Panc1 (cell line): ENCODE measurements at places on chromosomes 7 and 10.

GRCh38 chr7:155327590-155328320 is 30.1 kb downstream of the INSIG1 start:
- DNase-seq = no peak

DNA sequence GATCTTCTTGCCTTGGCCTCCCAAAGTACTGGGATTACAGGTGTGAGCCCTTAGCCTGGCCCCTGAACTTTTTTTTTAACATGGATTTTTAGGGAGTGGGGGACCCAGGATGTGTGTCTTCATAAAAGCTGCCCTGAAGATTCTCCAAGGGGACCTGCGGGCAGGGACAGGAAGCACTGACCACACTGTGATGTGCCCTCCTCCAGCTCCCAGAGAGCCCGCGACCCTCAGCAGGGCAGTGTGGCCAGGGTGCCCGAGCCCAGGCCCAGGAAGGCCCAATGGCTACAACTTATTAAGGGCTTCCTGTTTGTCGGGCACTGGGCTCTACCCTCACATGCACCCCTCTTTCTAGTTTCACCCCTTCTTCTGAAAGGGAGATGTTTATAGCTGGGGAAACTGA is 2.5 kb upstream of the RET start:
- no peak for DNase-seq

- DNase-seq = no peak
Observed at GRCh38 chr7:50088463-50089129, 4.5 kb downstream of the ZPBP start.

- DNase-seq = no peak
Observed at GRCh38 chr7:135970682-135971365, 6.3 kb downstream of the MTPN start.

DNA sequence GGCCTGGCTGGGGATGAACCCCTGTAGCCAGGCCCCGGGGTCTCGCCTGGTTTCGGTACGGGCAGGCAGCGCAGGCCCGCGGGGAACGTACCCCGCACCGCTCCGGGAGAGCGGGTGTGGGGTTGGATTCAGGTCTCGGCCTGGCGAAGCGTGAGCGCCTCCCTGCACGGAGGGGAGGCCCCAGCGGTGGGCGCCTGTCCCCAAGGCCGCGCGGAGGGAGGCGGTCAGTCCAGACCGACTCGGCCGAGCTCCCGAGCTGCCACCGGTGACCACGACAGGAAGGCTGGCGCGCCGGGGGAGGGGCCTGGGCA is 378 bp upstream of the INPP5F start:
- DNase-seq = no peak

- DNase-seq = no peak
Observed at GRCh38 chr7:143341842-143342241, 20.7 kb downstream of the FAM131B start.

DNA sequence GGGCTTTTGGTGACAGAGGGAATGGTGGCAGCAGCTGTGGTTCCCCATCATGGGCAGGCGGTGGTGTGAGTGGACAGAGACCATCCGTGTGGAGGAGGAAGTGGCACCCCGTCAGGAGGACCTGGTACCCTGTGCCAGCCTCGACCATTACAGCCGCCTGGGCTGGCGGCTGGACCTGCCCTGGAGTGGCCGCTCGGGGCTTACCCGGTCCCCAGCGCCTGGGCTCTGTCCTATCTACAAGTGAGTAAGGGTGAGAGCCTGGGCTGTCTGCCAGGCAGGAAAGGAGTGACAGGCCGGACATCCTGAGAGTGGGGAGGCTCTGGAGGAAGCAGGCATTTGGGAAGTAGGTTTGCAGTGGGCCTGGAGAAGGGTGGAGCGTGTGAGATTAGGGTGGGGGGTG is 2.9 kb upstream of the ZNF467 start:
- no peak for DNase-seq

DNA sequence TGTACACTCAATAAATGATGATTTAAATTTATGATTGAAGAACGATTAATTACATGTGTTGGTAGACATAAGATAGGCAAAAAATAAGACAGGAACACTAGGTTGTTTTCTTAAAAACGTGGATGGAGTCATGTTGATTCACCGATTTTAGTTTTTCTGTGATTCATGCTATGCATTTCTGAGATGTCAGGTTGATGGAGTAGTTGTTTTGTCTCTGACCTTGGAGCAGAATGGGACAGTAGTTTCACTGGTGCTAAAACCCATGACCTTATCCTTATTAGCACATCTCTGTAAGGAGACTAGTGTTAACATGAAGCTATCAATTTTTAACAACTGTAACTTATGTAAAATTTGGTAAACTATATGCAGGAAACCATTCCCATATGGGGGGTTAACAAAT is 611.6 kb upstream of the FZD8 start:
- no peak for DNase-seq

GRCh38 chr10:122674781-122675180 is 24.9 kb downstream of the C10orf120 start:
- no peak for DNase-seq

GRCh38 chr7:23712368-23713284 is 2.6 kb downstream of the STK31 start:
- peak; percentile 74 for DNase-seq

GRCh38 chr10:110008518-110009339 is 945 bp downstream of the ADD3 start:
- no peak for DNase-seq

GRCh38 chr7:29987811-29988317 is 1.7 kb downstream of the SCRN1 start:
- DNase-seq = peak; percentile 81

DNA sequence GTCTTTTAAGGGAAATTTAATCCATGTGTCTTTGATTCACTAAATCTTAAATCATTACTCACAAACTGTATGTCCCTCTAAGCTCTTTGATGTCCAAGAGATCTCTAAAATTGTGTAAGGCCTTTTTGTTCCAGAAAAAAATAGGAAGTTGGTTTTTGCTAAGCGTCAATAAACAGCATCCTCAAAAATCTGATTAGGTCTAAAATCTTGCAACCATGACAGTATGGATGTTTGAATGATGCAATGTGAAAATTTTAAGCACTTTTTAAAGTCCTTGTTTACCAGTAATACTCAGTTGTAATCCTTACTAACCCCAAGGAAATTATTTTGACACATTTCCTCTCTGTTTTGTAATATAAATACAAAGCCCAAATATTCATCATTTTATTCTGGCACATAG is 6.8 kb downstream of the MET start:
- no peak for DNase-seq

GRCh38 chr7:44733708-44734481 is 14.8 kb upstream of the ZMIZ2 start:
- peak; percentile 70 for DNase-seq

DNA sequence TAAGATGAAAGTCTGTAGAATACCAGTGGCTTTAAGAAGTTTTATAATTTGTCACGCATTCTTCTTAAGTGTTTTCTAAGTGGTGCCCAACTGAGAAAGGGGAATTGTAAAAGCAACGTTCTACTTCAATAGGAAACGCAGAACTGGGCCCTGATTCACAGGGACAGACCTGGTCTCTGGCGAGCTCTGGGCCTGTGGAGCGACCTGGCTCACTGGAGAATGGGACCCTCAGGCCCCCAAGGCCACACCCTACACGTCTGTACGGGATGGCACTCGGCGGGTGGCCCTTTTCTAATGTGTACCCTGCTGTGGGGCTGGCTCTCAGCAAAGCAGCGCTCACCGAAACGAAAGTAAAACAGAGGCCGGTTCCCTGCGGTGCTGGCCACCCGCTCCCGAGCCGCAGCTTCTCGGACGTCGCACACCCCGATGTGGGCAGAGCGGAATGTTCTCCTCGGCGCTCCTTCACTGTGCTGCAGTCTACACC is 205.0 kb downstream of the DIP2C start:
- DNase-seq = no peak

DNA sequence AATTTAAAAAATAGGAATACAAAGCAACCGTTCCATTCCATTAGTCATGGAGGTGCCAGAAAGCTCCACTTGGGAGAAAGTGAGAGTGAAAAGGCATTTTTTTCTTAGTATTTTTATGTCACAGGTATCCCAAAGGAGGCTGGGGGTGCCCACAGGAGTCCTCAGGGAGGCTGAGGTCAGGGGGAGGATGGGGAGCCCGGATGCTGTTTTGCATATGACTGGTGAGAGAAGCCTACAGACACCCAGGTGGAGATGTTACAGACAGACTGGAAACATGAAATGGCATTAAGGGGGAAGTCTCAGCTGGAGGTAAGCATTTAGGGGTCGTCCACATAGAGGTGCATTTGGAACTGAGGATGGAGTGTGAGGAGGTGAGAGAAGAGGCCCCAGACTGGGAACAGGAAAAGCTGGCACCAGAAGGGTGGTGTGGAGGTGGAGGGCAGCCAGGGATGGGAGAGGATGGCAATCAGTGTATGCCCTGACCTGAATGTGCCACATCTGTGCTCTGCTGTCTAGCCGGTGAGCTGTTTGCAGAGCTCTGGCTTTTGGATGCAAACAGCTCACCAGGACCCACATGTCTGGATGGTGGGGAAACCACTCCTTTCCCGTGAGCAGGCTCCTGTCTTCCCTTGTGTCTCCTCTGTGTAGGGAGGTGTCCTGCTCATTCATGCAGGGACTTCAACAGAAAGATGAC is 101.1 kb downstream of the RAMP3 start:
- DNase-seq = no peak

- no peak for DNase-seq
Observed at GRCh38 chr7:25305831-25306230, 77.5 kb upstream of the NPVF start.

DNA sequence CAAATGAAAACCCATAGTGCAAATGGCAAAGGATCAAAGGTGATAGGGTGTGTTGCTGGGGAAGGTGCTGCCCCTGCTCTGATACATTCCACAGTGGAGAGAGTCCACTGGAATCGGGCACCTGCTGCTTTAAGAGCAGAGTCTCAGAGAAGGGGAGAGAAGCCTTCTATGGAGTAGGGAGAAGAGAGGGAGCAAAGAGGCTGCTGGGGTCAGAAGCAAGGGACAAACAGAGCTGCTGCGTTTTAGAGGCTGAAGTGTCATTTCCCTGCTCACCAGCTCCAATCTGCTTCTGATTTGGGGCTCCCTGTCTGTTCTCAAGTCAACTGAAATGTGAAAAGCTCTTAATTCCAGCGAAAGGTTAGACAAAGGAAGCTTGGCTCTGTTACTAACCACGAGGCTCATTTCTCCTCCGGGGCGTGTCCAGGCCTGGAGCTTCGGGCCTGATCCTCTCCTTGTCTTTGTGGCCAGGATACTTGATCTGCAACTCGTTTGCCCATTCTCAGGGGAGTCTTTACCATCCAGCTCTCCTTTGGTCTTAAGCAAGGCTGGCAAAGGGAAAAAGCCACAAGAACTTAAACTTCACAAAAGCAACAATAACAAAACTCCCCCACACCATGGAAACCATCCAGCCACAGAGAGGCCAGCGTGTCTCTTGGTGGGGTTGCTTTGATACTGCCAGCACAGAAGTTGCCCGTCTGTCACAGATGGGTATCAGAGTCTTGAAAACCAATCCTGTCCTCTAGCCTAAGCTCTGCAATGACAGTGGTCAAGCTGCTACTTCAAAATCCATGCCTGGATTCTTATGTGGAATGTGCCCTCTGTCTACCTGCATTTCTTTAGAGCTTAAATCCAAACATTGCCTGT is 692.6 kb downstream of the SUGCT start:
- no peak for DNase-seq

DNA sequence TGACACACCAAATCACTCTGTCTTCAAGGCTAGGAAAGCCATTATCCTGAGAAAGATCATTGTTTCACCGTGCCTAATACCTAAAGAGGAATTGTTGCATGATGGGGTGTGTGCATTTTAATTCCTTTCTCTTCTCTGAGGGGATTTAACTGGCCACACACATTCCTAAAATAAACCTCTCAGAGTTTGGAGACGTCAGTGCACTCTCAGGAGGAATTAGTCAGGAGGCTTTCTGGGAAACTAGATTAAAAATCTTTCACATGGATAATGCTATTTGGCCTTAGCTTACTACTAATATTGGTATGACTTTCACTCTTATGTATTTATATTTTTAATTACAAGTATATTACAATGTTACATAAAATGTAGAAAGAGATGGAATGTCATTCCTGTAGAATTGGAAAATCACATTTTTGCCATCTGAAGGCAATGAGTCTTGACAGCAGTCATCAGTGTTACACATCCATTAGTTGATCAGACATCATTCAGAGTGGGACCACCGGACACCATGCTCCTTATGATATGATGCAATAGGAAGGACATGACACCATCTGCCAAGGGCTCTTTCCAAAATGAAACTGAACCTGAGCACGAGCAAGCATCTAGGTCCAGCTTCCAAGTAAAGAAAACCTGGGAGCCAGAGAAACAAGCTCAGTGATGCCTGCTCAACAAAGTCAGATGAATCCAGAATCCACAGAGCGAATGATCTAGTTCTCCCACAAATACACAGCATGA is 43.1 kb upstream of the TMEM273 start:
- no peak for DNase-seq

DNA sequence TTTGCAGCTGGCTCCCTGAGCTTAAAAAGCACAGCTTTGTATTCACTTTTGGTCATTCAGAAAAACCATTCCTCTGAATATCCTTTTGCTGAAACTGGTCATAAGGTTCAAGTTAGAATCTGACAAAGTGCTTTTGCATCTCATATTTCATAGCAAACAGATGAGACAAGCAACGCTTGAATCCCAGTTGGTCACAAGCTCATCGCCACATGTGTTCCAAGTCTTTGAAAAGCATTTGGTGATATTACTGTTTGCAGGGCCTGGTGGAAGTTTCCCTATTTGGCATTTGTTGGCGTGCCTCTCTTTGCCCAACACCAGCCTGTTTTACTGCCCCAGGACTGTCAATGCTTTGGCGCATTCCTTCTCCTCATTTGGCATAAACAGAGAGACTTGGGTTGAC is 10.3 kb downstream of the TACC2 start:
- DNase-seq = no peak

DNA sequence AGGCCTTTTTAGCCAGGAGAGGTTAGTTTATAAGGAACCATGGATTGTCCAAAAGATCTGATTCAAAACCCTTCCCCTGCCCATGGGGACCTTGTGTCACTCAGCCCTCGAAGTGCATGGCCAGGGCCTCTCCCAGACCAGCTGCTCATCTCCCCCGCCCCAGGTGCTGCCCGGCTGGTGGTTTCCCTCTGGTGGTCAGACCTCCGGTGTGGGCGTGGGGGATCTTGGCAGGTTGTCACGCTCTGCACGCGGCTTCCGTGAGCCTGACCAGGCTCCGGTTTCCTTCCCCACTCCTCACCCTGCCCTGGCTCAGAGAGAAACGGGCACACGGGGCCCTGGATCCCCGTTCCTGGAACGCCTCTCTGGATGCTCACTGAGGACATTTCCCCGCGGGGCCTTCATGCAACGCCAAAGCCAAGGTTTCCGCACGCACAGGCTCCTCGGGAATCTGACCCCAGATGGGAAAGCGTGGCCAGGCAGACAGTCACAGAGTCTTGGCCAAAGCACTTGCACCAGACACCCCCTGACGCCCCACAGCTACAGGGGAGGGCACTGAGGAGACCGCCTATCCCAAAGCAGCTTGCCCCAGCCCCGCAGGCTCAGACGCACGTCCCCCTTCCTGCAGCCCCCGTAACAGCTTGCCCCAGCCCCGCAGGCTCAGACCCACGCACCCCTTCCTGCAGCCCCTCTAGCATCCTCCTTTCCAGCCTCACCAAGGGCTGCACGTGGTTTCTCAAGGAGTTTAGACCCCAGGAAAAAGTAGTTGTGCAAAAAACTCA is 7.8 kb upstream of the DIP2C start:
- DNase-seq = no peak
